ENCODE measurements at places on chromosomes 5 and 9. TPM values are rescaled to one million over a fixed set of nuclear protein-coding genes. Genes with fewer than 3 reads are reported as not detected.

The ZNF608 gene
- polyA plus RNA-seq, result 63.8 TPM

The ASTN2 gene
- polyA plus RNA-seq, result 17.5 TPM

DNA sequence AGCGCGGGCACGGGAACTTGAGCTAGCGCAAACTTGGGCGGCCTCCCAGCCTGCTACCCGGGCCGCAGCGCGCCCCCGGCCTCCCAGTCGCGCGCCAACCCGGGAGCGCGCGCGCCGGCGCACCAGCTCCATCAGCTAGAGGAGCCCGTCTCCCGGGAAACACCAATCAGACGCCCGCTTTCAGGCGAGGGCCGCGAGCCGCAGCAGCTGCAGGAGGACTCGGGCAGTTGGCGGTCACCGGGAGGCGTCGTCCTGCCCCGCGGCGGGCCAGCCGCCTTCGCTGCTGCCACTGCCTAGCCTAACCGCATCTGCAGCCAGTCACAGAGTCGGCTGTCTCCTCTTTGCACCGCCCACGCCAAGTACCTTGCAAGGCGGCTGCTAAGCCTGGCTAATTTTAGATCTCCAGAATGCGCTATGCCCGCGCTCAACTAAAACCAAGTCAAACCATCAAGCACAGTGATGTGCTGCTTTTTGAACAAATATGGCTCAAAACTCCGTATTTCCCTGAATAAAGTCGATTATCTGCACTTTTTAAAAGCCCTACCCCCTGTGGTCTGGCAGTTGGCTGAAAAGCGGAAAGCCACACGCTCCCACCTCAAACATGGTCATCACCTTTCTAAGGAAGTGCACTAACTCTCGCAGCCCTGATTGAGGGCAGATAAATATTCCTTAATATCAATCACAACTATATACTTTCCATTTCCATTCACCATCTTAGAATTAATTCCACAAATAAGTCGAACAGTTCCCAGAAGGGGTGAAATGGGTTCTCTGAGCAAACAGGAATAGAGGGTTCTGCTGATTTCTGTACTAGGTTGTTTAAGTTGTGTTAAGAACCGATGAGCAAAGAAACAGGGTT is 221.8 kb downstream of the MEF2C start:
- peak; percentile 67 for DNase-seq

DNA sequence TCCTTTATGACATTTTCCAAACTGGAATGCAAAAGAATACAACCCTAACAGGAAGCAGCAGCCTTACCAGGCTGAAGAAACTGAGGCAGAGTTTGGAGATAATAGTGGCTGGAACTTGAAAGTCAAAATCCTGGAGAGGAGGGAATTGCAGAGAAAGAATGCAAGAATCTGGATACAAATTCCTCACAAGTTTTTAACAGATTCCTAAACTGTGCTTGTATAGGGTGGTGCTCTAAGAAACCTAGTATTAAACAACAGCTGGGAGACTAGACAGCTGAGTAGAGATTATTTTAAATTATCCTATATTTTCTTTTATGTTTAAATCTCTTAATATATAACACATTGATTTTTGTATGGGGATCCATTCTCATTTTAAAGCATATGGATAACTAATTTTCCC is 30.7 kb downstream of the INVS start:
- DNase-seq, result no peak

DNA sequence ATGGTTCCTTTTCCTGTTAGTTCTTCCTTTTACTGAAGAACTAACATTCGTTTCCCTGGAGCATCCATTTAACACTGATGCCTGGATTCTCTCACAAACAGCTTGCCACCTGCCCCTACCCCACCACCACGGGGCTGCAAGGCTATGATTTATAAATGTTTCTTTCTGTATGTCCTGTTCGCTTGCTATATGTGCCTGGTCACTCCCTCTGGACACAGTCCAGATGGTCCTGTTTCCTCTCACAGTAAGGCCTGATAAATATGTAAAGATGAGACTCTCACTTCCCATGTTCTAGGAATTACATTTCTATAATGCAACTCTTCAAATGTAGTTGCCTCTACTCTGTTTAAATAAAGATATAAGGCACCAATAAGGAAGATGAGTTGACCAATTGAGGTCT is 146.4 kb upstream of the SHB start:
- no peak for DNase-seq

- DNase-seq, result no peak
Observed at GRCh38 chr5:83556190-83556589, 84.6 kb downstream of the VCAN start.

DNA sequence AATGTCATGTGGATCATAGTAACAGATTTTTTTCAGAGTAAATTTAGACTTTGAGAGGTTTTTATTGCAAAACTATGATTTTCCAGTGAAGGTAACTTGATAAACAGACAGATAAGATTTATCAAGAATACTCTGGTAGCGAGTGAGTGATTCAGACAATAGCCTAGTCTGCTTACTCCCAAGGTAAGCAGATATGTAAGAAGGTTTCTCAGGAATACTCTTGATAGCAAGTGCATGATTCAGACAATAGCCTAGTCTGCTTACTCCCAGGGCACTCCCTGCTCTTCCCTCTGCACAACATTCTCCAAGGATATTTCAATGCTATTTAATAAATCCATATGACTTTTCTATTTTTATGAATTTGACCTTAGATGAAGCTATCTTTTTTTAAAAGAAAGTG is 1881.5 kb downstream of the EFNA5 start:
- DNase-seq, result no peak

GRCh38 chr5:2741956-2742355 is 9.5 kb downstream of the IRX2 start:
- DNase-seq, result no peak

DNA sequence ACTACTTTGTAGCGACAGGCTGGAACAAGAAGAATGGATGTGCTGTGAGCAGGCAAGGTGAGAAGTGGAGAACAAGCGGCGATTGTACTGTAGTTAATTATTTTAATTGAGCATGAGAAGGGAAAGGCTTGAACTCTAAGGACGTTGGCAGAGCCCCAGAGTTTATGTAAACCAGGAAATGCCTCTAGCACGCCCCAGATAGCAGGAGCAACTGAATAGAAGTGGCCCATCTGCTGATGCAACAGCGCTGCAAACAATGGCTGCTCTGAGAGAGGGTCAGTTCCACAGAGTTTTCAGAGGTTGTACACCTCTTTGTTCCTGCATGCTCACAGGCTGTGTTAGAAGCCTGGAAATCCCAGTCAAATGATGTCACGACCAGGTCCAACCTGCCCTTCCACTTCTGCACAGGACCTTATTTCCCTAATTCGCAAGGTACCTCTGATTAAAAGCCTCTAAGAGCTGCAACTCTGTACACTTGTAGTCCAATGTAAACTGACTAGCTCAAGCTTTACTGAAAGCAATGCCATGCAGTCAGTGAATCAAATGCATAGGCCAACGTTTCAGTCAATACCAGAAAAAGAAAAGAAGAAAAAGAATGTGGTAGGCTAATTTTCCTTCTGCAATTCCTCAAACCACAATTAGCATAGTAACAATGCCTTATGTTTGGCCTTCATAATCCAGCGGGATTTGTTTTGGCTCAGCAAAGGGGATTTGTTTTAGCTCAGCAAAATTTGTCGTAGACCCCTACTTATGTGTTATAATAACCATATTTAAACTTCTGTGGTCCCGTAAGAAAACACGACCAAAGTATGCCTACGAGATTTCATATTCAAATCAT is 119.6 kb upstream of the RETREG1 start:
- no peak for DNase-seq

GRCh38 chr5:72157625-72157962 is 50.3 kb downstream of the MAP1B start:
- no peak for DNase-seq

GRCh38 chr5:11072568-11072967 is 311.5 kb upstream of the DAP start:
- DNase-seq, result no peak

- DNase-seq, result no peak
Observed at GRCh38 chr5:181283347-181283746, 22.4 kb upstream of the TRIM52 start.

Measured in renal cortex interstitium (tissue), 15 donors.